PC-3 (cell line): ENCODE measurements at places on chromosomes 4 and X.
A peak's percentile ranks its signal among the peaks of the same experiment; 100 is the strongest.

DNA sequence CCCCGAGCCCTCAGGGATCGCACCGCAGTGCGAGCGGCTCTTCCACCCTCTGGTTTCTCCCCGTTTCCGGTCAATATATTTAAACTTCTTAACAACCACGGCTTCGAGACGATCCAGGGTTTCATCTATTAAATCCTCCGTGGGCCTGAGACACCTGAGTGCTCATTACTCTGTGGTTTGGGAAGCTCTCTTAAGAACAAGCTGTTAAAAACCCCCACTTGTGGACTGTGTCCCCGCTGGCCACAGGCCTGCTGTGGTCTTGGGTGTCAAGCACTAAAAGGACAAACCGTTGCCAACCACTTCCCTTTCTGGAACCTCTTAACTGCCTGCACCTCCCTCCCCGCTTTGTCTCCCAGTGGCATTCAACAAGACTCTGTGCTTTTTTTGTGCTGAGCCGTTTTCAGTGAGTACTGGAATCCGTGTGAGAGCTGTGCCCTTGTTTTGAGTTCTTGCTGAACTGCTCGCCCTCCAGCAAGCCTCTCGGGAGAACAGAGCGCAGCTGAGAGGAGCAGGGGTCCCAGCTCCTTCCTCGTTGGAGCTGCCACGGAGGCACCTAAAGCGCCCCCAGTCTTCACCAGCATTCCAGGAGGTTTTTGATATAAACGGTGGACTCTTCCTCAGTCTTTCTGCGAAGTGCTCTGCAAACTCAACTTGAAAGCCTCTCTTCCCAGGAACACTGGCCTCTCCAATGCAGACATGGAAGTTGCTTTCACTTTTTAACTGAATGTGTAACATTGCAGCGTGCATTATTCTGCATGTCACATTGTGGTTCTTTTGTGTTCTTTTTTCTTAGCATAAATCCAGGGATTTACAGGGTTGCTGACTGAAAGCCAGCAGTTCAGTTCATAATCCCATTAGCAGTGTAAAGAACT is 691 bp upstream of the IGFBP7 start:
- no peak for DNase-seq

DNA sequence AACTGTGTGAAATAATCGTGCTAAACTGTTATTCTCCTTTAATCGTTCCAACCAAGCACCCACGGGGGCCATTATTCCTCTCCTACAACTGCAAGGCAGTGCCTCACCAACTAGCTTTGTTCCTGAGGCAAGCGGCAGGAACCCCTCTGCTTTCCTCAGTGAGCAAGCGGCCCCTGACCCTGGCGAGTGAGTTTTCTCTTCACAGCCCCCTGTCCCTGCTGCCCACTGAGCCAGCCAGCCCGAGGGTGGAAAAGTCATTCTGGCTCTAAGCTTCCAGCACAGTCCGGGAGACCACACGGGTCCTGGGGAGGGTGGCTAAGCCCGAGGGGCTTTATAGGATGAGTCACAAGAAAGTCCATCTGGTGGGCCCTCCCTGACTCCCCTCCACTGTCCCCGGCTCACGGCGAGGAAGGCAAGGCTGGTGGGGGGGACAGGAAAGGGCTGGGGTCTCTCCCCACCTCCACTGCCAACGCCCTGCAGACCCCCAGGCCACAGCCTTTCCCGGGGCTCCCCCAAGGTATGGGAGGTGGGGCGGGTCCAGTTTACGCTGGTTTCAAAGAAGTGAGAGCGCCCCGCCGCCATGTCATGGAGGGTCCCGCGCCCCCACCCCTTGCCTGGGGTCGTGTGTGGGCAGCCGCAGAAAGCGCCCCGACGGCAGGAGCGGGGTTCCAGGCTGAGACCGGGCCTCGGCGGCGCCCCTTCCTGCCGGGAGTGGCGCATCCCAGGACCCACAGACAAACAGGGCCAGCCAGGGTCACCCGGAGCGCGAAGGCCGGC is 45.0 kb downstream of the CPLX1 start:
- DNase-seq, result no peak

DNA sequence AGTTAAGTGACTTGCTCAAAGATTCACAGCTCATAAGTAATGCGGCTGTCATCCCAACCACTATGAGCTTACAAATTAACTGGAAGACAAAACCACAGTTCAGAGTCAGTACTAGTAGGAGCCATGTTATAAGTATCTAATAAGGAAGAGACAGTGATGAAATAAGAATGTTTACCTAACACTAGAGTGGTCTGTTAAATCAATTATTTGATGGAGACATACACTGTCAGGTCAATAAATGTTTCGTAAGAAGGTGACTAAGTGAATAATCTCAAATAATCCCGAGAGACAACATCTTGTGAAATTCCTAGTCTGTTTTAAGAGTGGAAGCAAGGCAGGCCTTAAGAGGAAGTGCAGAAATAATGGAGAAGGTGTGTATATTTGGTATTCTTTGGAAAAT is 25.8 kb upstream of the AMELX start:
- peak; percentile 45 for DNase-seq

DNA sequence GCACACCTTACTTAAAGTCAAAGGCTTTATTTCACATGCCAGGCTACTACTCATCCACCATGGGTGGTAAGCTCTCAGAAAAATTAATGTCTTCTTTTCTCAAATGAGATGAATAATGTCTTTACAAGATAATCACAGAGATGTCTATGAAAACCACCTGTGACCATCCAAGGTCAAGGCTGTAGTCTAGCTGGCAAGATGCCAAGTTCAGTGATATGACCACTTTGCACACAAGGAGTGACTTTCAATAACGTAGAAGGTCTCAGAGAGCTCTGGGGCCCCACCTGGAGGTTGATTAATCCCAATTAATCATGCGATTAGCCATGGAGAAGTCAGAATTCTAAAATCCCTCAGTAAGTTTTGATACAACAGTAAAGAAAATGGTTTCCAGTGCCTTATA is 20.5 kb downstream of the ANOS1 start:
- no peak for DNase-seq

DNA sequence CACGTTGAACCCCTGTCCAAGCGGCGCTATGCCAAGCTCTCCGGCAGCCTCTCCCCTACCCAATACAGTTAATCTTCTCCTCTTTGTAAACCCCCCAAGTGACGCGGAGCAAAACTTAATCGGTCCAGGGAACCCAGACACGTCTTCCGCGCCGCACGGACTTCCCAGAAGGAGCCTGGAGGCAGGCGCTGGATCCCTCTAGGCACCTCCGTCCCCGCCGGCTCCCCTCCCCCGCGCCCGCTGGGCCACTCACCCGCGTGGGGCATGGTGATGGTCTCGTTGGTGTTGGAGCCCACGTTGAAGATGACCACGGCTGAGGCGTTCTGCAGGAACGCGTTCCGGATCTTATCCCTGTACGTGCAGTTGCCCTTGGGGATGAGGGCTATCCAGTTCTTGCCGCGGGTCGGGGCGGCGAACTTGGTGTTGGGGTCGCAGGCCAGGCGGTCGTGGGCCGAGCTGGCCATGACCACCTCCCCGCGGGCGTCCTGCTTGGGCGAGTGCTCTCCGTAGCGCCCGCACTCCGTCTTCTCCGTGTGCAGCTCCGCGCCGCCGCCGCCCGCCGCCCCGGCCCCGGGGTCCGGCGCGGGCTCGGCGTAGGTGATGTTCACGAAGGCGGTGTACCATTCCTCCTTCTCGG is 1.1 kb downstream of the RNF150 start:
- DNase-seq, result no peak

GRCh38 chrX:123927845-123928244 is 33.7 kb upstream of the STAG2 start:
- DNase-seq, result no peak

DNA sequence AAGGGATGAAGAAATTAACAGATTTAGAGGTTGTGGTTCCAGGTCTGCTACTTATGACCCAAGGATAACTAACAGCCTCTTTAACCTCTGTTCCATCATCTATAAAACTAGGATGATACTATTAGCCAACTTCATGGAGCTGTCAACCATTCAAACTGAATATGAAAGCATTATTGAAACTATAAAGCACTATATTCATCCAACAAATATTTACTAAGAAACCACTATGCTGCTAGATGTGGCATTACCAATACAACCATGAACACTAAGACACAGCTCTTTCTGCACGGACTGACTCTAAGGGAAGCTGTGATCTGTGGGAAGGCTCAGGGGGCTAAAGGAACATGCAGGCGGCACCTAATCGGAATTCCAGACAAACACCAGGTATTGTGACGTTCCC is 66.0 kb downstream of the APBB2 start:
- no peak for DNase-seq

- DNase-seq, result no peak
Measured at GRCh38 chr4:24975510-24975909, 55.2 kb downstream of the LGI2 start.

- DNase-seq, result peak; percentile 51
Measured at GRCh38 chr4:61079427-61079826, 120.7 kb upstream of the ADGRL3 start.

GRCh38 chr4:71156616-71157015 is 163.2 kb downstream of the DCK start:
- no peak for DNase-seq

DNA sequence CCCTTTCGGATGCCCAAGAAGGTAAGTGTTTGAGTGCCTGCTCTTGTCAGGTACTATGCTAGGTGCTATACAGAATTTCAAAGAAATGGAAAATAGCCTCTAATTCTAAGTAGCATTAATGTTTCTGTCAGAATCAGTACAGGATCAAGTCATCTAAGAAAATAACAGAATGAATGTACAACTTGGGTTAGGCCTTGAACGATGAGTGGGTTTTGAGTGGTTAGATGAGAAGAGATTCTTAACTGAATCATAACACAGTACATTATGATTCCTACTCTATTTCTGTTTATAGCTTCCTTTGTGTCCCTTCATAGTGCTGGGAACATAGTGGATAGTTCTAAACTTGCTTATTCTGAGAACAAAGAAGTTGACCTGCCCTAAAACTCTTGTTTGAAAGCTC is 253.9 kb downstream of the GLUD2 start:
- DNase-seq, result no peak

DNA sequence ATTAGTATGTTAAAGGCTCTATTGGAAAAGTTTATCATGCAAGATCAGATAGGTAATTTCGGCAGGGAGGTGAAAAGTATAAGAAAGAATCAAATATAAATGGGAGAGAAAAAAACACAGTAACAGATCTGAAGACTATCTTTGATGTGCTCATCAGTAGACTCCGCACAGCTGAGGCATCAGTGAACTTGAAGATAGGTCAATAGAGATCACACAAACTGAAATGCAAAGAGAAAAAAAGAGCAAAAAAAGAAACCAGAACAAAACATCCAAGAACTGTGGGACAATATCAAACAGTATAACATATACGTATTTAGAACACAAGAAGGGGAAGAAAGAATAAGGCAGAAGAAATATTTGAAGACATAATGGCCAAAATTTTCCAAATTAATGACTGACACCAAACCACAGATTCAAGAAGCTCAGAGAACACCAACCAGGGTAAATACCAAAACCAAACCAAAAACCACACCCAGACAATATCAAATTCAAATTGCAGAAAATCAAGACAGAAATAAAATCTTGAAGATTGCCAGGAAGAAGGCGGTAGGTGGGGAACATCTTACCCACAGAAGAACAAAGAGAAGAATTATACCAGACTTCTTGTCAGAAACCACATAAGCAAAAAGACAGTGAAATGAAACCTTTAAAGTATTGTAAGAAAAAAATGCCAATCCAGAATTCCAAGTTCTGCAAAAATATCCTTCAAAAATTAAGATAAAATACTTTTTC is 29.1 kb downstream of the PFKFB1 start:
- no peak for DNase-seq

GRCh38 chr4:88964450-88964849 is 92.5 kb downstream of the FAM13A start:
- DNase-seq, result peak; percentile 55

- peak; percentile 22 for DNase-seq
Measured at GRCh38 chr4:176443646-176444409, 124.1 kb downstream of the SPCS3 start.

DNA sequence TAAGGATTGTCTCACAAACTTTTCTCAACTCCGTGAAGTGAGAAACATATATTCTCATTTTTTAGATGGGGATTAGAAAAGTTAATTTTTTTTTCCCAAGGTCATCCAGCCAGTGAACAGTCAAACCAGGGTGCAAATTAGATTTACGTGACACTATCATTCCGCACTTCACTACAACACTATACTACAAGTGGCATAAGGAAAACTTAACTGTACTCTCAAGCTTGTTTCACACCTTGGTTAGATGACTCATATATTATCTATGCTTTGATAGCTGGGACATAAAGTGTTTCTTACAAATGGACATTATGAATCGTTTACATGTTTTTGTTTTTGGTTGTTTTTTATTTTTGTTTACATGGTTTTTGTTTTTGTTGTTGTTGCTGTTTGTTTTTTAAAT is 525.7 kb downstream of the PPARGC1A start:
- DNase-seq, result no peak

- no peak for DNase-seq
Measured at GRCh38 chrX:150372280-150372679, 9.2 kb downstream of the MAMLD1 start.

GRCh38 chr4:99945718-99946355 is 581 bp downstream of the DNAJB14 start:
- DNase-seq, result peak; percentile 15

GRCh38 chr4:7529368-7530080 is 94.8 kb upstream of the PSAPL1 start:
- DNase-seq, result no peak

- DNase-seq, result no peak
Measured at GRCh38 chr4:12286351-12286750, 857.7 kb upstream of the HS3ST1 start.

GRCh38 chr4:15526924-15527592 is 57.4 kb downstream of the CC2D2A start:
- no peak for DNase-seq

DNA sequence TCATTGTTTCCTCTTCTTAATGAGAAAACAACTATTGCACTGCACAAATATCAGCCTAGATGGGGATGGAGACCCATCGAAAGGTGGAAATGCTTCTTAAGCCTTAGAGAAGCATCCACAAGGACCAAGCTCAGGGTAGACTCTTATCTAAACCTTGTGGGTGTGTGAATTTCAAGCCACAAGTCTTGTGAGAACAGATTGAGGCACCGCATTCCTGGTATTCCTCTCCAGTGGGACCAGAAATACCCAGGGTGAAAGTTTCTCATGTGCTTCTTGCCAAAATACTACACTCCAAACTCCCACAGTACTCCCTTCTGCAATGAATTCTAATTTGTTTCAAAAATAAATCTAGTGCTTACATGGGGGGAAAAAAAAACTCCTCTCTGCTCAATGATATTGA is 375.6 kb downstream of the PDGFC start:
- no peak for DNase-seq

DNA sequence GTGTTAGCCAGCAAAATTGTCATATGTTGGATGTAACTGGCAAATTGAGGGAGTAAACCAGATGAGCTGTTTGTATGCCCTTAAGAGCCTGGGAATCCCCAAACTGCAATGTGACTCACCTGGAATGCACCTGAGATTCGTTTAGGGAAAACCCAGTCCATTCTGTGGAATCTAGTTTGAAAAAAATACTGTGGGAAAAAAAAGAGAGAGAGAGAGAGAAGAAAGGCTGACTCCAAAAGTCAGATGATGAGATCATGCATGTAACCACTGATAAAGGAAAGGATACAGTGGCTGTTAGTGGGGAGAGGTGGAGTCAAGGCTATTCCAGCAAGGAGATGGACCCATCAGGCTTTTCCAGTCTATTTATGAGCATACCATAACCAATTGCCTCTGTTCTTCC is 48.5 kb downstream of the SLC9A7 start:
- DNase-seq, result peak; percentile 85
